ENCODE measurements at places on chromosomes 4 and X.

GRCh38 chrX:42708222-42708621 lies 69.7 kb downstream of the PPP1R2C start:
- H3K4me3 ChIP-seq, result no peak overlapping the region
- H3K27me3 ChIP-seq, result no peaks in the 10 kb centered on the region
- H3K4me1 ChIP-seq, result no peaks in the 10 kb centered on the region
- no peak overlapping the region for H3K27ac ChIP-seq
- no peak for DNase-seq

GRCh38 chr4:142366769-142367181 lies 479.3 kb downstream of the INPP4B start:
- no peak overlapping the region for H3K27ac ChIP-seq
- no peak for DNase-seq
- H3K27me3 ChIP-seq, result no peaks in the 10 kb centered on the region
- no peaks in the 10 kb centered on the region for H3K36me3 ChIP-seq
- H3K4me3 ChIP-seq, result no peak overlapping the region

DNA sequence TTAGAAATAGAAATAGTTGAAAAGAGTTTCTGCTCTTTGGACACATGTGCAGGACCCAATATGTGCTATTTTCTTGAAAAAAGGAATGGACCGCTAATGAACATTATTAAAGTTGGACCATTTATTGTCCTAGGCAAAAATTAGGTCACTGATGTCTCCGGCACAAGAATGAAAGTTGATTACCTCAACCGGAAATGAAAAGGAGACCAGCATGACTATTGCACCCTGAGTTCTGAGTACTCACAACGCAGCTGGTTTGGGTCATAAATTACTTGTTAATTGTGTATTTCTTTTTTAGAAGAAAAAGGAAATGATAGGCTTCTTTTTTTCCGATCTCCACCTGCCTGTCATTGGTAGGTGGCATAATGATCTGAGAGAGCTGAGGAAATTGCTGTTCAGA lies 232.7 kb downstream of the ARHGAP24 start:
- no peaks in the 10 kb centered on the region for H3K36me3 ChIP-seq
- peaks cover 5% of the 10 kb centered on the region for H3K4me1 ChIP-seq
- no peaks in the 10 kb centered on the region for H3K27me3 ChIP-seq
- no peak for DNase-seq
- no peak overlapping the region for H3K4me3 ChIP-seq
- no peak overlapping the region for H3K27ac ChIP-seq

- no peaks in the 10 kb centered on the region for H3K36me3 ChIP-seq
- H3K4me3 ChIP-seq, result no peak overlapping the region
- DNase-seq, result no peak
- H3K27me3 ChIP-seq, result no peaks in the 10 kb centered on the region
Measured at GRCh38 chrX:38890326-38890725, 89.1 kb downstream of the MID1IP1 start.

DNA sequence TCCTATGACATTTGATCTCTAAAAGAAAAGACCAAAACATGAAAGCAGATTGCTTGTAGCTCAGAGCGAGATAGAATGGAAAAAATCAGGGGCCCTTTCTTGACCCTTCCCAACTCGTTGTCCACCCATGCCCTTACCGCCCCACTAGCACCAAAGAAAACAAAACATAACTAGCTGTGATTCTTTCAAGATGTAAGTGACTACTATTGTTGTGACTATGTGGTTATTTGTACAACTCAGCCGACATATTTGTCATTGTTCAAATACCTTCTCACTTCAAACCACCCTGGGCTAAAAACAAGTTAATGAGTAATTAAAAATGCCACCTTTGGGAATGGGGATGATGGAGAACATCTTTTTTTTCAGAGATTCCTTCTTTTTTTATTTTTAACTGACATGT lies 171.2 kb upstream of the GPC4 start:
- no peak overlapping the region for H3K4me3 ChIP-seq
- H3K36me3 ChIP-seq, result no peaks in the 10 kb centered on the region
- no peaks in the 10 kb centered on the region for H3K27me3 ChIP-seq
- no peak for DNase-seq

Data from cardiac muscle cell (in vitro differentiated cells and primary cell).